ENCODE measurements at places on chromosomes 7 and 10. TPM values are rescaled to one million over a fixed set of nuclear protein-coding genes. Genes with fewer than 3 reads are reported as not detected.

MSMB gene
- total RNA-seq: not detected

PDK4 gene
- 9.4 TPM for total RNA-seq

MPLKIP gene
- total RNA-seq: 38.4 TPM

HOXA11 gene
- 0.74 TPM for total RNA-seq

FFAR4 gene
- total RNA-seq: 0.22 TPM

TEX47 gene
- total RNA-seq: not detected

VAX1 gene
- 1.3 TPM for total RNA-seq

OLAH gene
- total RNA-seq: not detected

EDRF1 gene
- total RNA-seq: 17.6 TPM

MYO3A gene
- not detected for total RNA-seq

SOSTDC1 gene
- not detected for total RNA-seq

CDC14C gene
- total RNA-seq: not detected

ZRANB1 gene
- total RNA-seq: 6.4 TPM

SLC18A3 gene
- not detected for total RNA-seq

TBC1D12 gene
- total RNA-seq: 6.3 TPM

IRF5 gene
- total RNA-seq: 13.6 TPM

LRRC17 gene
- not detected for total RNA-seq

CALCR gene
- total RNA-seq: not detected

GIMAP2 gene
- not detected for total RNA-seq
